ENCODE measurements at places on chromosomes 6 and 20. TPM values are rescaled to one million over a fixed set of nuclear protein-coding genes. Genes with fewer than 3 reads are reported as not detected.

Gene NMBR
- under 0.01 TPM for total RNA-seq

Gene MAP7
- total RNA-seq = 1.5 TPM

Gene CCDC170
- 0.77 TPM for total RNA-seq

Gene SLC26A8
- not detected for total RNA-seq

Gene FNDC11
- total RNA-seq = 1.0 TPM

Gene HRH3
- not detected for total RNA-seq

Gene ATXN1
- 26.2 TPM for total RNA-seq

Gene OR2H2
- not detected for total RNA-seq

Gene PCMT1
- total RNA-seq = 97.6 TPM

Gene C20orf144
- total RNA-seq = under 0.01 TPM

Gene TMC2
- total RNA-seq = under 0.01 TPM

Gene PABPC1L
- 11.9 TPM for total RNA-seq

Gene LRRC73
- 0.33 TPM for total RNA-seq

Gene SLC35D3
- not detected for total RNA-seq

Gene ADTRP
- total RNA-seq = 1.3 TPM

Gene FAM217A
- total RNA-seq = not detected

Gene FAM184A
- total RNA-seq = 1.7 TPM

Gene DNAJC5
- 35.7 TPM for total RNA-seq

Gene ISM1
- 0.26 TPM for total RNA-seq

Gene MEI4
- total RNA-seq = not detected
